ENCODE measurements at places on chromosomes 13 and 19. TPM values are rescaled to one million over a fixed set of nuclear protein-coding genes. Genes with fewer than 3 reads are reported as not detected.

The OR7G2 gene
- not detected for total RNA-seq

The MAST1 gene
- 65.7 TPM for total RNA-seq

DNA sequence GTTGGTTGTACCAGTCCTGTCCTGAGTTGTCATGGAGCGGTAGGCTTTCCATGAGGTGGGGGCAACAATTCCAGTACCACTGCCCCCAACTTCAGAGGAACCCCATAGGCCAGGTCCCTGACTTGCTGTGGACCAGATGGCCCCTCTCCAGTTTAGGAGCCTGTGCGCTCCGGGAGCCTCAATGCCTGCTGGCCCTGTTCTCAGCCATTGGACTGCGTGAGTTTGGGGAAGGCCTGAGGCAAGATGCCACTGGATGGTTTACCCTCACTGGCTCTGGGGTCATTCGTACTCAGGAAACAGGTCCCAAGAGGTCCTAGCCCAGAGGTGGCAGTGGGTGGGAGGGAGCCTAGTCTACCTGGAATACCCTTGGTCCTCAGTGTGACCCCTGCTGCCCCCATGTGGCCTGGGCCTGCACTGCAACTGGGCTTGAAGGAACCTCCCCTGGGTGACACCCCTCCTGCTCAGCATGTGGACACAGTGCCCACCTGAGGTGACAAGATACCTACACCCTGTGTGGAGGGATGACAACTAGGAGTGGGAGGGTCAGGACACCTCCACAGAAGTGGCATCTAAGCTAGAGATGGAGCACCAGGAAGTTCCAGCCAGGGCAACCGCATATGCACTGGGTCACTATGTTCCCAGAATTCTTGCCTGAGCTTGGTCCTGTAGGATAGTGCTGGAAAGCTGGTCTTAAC, 6.0 kb upstream of the PRR19 start:
- DNase-seq, result peak; percentile 77

DNA sequence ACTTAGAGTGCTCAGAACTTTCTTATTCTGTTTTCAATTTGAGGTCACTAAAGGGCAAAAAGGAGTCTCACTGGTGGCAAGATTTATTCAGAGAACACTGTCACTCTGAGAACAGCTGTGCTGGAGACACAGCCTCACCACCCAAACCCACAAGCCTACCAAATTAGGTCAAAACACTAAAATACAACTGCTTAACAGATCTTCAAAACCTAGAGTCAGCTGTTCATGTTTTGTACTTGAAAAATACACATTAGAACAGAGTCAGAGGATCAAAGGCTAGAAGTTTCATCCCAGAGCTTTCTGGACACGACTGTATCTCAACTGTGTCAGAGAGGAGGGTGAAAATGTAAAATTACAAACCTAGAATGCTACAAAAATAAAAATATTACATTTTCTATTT, 89.3 kb downstream of the MIPEP start:
- DNase-seq, result no peak

DNA sequence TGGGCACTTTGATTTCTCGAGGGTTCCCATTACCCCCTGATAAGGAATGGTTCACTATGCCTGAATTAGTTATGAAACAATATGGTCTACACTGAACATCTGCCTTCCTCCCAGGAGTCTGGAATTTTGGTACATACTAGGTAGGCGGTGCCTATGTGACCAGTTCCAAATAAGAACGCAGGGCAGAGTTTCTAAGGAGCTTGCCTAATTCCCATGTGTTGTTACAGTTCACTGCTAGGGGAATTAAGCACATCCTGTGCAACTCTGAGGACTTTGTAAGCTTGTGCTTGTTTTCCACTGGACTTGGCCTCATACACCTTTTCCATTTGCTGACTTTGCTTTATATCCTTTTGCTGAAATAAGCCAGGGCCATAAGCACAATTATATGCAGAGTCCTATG, 29.2 kb downstream of the RBM26 start:
- no peak for DNase-seq

- no peak for DNase-seq
Observed at GRCh38 chr19:19602713-19603324, 15.7 kb downstream of the PBX4 start.
